ENCODE measurements at places on chromosomes 12 and 14. TPM values are rescaled to one million over a fixed set of nuclear protein-coding genes. Genes with fewer than 3 reads are reported as not detected.

DNA sequence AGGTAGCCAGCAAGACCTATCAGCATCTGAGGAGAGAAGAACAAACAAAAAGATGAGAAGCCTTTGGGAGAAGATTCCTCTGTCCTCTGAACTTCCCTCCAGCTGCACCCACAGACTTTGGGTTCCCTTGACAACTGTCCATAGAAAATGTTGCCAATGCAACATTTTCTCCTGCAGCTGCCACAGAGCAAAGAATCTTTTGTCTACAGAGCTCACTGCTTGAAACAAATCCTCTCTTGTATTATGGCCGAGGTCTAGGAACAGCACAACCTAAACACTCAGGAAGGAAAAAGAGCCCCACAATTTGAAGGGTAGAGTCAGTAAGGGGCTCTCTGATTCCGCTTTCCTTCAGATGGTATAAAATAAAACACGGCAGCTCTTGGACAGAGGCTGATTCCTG lies 14.3 kb downstream of the POMT2 start:
- no peak for DNase-seq

GRCh38 chr14:68408680-68409079 lies 384.2 kb downstream of the ZFP36L1 start:
- no peak for DNase-seq

GRCh38 chr12:78096909-78097597 lies 266.4 kb downstream of the NAV3 start:
- DNase-seq = no peak

The KSR2 gene
- total RNA-seq = 0.02 TPM

The MRPL52 gene
- total RNA-seq = 146 TPM

The IL22 gene
- not detected for total RNA-seq

- no peak for DNase-seq
These were observed 68.2 kb downstream of the PAH start for GRCh38 chr12:102848832-102849231.

DNA sequence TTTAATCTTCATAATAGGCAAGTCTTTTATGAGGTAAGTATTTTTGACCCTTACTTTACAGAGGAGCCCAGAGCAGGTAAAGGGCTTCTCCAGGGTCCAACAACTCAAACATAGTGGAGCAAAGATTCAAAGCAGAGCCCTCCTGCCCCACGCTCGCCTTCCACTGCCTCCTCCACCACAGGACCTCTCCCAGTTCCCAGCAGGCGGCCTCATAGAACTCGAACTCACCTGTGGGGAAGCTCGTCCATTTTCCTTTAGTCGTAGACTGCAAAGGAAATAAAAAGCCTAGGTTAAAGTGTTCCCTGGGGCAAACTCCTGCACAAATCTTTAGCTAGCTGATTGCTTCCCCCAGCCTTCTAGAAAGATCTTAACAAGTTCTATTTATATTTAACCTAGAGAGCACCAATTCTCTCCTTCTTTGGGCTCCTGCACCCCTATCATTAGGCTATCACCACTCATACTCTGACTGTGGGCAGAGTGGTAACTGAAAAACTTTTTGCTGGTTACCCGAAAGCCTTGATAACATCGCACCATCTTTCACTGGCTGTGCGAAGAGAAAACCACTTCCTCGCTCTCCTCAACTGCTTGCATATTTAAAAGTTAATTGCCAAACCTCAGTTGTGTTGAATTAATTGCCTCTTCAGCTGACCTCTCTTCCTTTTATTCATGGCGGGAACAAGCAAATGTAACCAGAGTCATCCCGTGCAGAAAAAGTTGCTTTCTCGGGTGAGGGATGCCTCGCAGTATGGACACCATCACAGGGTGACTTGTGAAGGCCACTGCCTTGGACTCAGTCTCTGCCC lies 299.6 kb downstream of the DPF3 start:
- peak; percentile 5 for DNase-seq

- DNase-seq = no peak
These were observed 5.6 kb upstream of the MYL6B start for GRCh38 chr12:56146492-56147460.

The SLC25A47 gene
- total RNA-seq = not detected

DNA sequence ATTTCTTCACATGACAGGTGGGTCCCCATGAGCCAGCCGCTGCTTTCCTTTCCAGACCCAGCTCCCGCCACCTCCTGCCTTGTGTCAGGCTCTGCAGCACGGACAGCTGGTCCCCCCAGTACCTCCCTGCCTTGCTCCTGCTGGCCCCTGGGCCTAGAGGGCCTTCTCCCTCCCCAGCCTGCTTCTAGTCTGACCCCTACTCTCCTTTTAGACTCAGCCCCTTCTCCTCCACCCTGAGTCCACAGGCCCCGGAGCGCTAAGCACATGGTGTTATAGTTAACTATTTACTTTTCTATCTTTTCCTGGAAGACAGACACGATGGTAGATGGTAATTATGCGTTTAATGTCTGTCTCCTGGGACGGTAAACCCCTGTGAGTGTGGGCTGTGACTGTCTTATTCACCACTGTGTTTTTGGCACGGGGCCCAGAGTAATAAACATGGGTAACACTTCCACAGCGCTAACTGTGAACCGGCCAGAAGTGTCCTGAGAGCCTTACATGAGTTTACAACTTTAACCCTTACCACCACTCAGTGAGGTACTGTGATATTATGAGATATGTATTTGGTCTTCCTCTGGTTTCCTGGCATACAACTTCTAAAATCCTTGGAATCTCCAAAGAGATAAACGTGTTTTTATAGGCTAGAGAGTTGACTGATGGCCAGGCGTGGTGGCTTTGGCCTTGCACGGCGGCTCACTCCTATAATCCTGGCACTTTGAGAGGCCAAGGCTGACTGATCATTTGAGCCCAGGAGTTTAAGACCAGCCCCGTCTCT lies 41.2 kb downstream of the DGLUCY start:
- no peak for DNase-seq

- DNase-seq = no peak
These were observed 117.5 kb upstream of the KRR1 start for GRCh38 chr12:75628916-75629315.

DNA sequence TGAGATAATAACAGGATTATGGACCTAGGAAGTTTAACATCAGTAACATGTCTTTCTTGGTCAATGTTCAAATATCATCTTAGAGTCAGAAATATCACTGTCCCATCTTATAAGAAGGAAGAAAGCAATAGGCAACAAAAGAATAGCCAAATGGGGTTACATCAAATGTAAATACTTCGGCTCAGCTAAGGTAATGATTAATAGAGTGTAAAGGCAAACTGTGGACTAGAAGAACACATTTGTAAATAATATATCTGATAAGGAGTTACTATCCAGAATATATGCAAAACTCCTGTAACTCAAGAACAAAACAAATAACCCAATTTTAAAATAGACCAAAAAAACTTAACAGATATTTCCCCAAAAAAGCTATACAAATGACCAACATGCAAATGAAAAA lies 630.3 kb downstream of the RPS29 start:
- no peak for DNase-seq

The KCNH3 gene
- total RNA-seq = 0.39 TPM

DNA sequence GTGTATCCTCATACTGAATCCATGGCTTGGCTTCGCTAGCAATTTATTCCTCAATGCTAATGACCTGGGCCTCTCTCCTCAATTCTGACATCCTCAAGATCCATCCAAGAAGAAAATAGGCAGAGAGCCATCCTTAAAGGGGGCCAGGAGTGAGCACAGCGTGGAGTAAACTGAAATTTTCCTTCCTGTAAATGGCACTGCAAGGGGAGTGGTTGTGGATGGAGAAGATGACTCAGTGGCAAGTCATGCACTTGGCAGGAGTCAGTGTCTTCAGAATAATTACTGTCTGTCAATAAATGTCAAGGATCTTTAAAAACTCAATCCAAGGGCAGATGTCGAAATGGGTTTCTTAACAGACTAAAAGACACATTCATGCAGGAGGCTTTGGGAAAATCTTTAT lies 88.0 kb upstream of the TMEM132C start:
- no peak for DNase-seq

GRCh38 chr14:94670692-94671285 lies 58.6 kb downstream of the SERPINA3 start:
- no peak for DNase-seq

DNA sequence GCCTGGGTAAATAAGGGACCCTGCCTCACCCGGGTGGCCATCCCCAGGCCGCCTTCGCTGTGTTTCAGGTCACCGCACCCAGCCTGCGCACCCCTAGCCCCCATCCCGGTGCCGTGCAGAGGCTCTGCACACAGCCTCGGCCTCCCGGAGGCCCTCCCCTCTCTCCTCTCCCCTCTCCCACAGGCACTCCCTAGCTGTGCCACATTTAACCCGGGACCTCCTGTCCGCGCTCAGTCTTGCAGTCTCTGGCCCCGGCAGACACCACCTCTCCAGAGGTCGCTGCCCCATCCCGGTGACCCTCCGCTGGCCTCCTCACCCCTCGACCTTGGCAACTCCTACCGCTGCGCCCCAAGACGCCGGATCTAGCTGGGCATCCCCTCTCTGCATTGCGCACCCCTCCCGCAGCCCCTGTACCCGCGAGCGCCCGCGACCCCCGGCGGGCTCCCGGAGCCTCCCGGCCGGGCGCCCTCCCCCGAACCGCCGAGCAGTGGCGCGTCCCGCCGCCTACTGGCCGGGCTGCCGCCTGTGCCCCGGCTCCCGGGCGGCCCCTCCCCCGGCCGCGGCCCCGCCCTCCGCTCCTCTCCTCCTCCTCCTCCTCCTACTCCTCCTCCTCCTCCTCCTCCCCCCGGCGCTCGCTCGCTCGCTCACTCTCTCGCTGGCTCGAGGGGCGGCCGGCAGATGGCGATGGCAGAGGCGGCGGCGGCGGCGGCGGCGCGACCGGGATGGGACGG lies 120.7 kb downstream of the AACS start:
- DNase-seq = no peak

The RPGRIP1 gene
- not detected for total RNA-seq

- no peak for DNase-seq
These were observed 69.9 kb downstream of the DDX51 start for GRCh38 chr12:132074216-132074615.

DNA sequence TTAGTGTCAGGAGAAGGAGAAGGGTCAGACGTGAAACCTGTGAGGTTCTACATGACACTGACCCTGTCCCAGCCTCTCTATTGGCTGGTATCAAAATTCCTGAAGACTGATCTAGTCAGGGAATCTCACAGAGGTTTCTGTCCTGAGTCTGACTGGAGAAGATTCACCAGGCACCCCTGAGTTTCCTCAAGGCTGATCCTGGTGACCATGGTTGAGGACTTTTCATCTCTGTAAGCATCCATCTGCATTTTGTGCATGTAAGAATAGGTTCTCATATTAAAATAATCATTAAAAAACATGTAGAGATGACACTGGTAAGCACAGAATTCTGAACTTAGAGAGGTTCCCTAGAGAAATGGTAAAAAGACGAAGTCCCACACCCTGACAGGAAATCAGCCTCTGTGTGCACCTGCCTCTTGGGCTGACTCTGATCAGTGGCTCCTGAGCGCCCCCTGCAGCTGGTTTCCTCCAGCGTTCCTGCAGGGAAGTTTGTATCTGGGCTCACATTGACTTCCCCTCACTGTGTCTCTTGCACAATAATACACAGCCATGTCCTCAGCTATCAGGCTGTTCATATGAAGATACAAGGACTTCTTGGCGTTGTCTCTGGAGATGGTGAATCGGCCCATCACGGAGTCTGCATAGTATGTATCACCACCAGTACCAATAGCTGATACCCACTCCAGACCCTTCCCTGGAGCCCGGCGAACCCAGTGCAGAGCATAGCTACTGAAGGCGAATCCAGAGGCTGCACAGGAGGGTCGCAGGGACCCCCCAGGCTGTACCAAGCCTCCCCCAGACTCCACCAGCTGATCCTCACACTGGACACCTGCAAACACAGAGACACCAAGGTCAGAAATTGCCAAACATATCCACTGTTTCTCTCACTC lies 991.9 kb downstream of the TMEM121 start:
- peak; percentile 84 for DNase-seq

DNA sequence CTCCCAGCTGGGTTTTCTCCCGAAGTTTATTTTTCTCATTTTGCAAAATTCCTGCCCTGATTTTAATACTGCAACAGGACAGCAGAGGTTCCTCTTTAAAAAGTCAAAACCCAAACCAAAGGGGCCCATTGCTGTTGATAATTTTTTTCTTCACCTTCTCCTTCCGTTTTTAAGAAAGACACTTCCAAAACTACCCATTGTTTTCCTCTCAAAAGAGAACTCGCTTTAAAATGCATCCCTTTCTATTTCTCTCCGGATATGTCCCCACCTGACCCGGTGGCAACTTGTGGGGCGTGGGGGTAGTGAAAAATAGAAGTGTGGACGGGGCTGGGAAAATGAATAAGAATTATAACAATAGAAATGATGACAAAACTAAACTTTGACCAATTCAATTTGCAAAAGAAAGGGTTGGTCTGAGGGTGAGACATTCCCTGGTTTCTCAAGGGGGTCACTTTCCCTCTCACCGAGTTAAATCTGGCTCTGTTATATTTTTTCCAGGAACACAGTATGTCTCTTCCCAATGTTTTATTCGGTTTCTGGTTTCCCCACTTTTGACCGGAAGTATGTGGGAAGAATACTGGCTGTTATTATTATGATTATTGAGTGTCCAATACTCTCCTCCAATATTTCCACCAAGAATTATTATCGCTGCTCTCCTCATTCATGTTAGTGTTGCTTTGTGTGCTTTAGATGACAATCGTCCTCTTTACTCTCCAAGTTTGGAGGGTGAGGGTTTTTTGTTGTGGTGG lies 4.1 kb upstream of the TBX5 start:
- DNase-seq = no peak

The ITPR2 gene
- 44.6 TPM for total RNA-seq

- DNase-seq = no peak
These were observed 4.1 kb downstream of the PLXNC1 start for GRCh38 chr12:94152292-94153078.

GRCh38 chr12:94770791-94771190 lies 120.4 kb upstream of the TMCC3 start:
- no peak for DNase-seq

- no peak for DNase-seq
These were observed 6.6 kb downstream of the MAX start for GRCh38 chr14:65095633-65096205.

- DNase-seq = no peak
These were observed 155.4 kb upstream of the PDE3A start for GRCh38 chr12:20212658-20213555.

DNA sequence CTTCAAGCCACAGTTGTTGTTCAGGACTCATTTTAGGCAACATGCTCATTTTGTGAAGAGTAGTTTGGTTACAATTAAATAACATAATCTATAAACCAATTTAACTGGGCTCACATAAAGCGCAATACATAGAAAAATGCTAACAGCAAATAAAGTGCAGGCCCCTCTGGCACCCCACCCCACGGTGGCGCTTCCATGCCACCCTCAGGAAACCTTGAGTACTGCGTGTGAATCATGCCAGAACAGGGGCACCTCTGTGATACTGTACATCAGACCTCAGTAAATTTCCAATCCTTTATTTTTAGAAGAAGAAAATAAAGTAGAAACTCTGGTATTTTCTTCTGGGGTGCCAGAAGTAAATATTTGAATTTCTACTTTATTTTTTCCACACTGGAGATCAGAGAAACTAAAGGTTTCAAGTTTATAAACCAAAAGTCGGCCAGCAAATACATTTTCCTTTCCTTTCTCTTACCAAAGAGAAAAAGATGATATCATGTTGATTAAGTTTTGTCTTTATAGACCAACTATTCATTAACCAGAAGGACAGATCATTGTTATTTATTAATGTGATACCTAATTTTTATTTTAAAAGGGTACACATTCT lies 316.8 kb downstream of the PAWR start:
- peak; percentile 13 for DNase-seq

GRCh38 chr12:81147292-81147919 lies 69.5 kb downstream of the ACSS3 start:
- no peak for DNase-seq

- DNase-seq = no peak
These were observed 68.3 kb upstream of the TRHDE start for GRCh38 chr12:72203764-72204335.

GRCh38 chr14:104144453-104144790 lies 6.0 kb downstream of the KIF26A start:
- no peak for DNase-seq

Measured in activated naive CD4-positive, alpha-beta T cell treated with anti-CD3 and anti-CD28 coated beads, Interleukin-2, amount 50 U/mL, for 72 hours (primary cell).